ENCODE measurements at places on chromosomes 4 and X. TPM values are rescaled to one million over a fixed set of nuclear protein-coding genes. Genes with fewer than 3 reads are reported as not detected.

The TRMT2B gene
- 3.3 TPM for total RNA-seq

The ALB gene
- total RNA-seq, result not detected

The POU3F4 gene
- not detected for total RNA-seq

The CD99 gene
- 350 TPM for total RNA-seq

The GAGE12E gene
- total RNA-seq, result not detected

The NAT8L gene
- total RNA-seq, result 0.23 TPM

The SH2D1A gene
- total RNA-seq, result not detected

The FANCB gene
- total RNA-seq, result 0.58 TPM

The TXK gene
- total RNA-seq, result not detected

The HSFX4 gene
- total RNA-seq, result not detected

The RNF212 gene
- 4.6 TPM for total RNA-seq

The SSX4B gene
- total RNA-seq, result not detected

The ERVMER34-1 gene
- total RNA-seq, result 0.68 TPM

The FOXR2 gene
- total RNA-seq, result not detected

The SEPSECS gene
- 4.4 TPM for total RNA-seq

The AMOT gene
- 1.6 TPM for total RNA-seq

The NEIL3 gene
- 2.0 TPM for total RNA-seq

The MID2 gene
- 14.5 TPM for total RNA-seq

The HSFX2 gene
- total RNA-seq, result 0.68 TPM

The ADH5 gene
- 206 TPM for total RNA-seq

The CD40LG gene
- total RNA-seq, result not detected

The TBC1D8B gene
- 6.7 TPM for total RNA-seq

The CLTRN gene
- not detected for total RNA-seq

The MCF2 gene
- 0.93 TPM for total RNA-seq

The AR gene
- 6.8 TPM for total RNA-seq

The CENPE gene
- total RNA-seq, result 64.1 TPM

The SPIN4 gene
- total RNA-seq, result 2.1 TPM

The SH3D19 gene
- total RNA-seq, result 230 TPM

The UBQLN2 gene
- 17.5 TPM for total RNA-seq

The TMPRSS11F gene
- total RNA-seq, result not detected

The ARHGAP4 gene
- total RNA-seq, result 0.58 TPM

The ARR3 gene
- not detected for total RNA-seq

The MAGED4B gene
- total RNA-seq, result 28.4 TPM

The CENPVL3 gene
- not detected for total RNA-seq

The DRD5 gene
- not detected for total RNA-seq

The ARMCX2 gene
- 76.3 TPM for total RNA-seq

The KCND1 gene
- total RNA-seq, result 3.5 TPM

Data from pericardium fibroblast (primary cell).